ENCODE measurements at places on chromosomes 5 and 9.

DNA sequence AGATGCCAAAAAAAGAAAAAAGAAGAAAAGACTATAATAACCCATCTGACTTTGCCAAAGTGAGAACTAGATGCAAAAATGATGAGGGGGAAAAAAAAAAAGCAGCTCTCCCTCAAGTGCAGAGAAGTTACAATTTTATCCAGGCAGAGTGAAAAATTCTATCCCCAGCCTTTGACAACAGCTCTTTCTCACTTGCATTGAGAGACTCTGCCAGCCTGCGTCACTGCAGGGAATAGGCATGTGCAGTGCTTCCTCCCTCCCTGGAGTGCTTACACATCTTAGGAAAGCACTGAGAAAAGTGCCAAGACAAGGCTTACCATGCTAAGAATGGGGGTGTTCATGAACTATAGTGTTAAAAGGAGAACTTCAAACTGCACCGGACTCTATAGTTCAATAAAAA is 418.6 kb upstream of the TYRP1 start:
- DNase-seq = no peak

DNA sequence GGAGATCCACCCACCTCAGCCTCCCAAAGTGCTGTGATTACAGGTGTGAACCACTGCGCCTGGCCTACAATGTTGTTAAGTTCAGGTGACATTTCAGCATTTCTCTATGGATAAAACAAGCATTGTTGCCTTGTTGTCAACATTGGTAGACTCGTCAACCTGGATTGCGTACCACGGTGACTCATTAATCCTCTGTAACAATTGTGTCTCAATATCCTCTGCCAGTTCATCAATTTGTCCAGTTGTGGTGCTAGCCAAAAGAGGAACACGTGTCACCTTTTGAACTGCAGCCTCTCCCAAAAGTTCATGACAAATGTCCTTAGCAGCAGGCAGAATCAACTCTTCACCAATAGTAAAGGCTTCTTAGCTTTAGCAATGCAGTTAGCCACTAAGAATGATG is 46.3 kb upstream of the LARP1 start:
- DNase-seq = no peak

- DNase-seq = no peak
These were observed 45.2 kb downstream of the VAV2 start for GRCh38 chr9:133946840-133947486.

DNA sequence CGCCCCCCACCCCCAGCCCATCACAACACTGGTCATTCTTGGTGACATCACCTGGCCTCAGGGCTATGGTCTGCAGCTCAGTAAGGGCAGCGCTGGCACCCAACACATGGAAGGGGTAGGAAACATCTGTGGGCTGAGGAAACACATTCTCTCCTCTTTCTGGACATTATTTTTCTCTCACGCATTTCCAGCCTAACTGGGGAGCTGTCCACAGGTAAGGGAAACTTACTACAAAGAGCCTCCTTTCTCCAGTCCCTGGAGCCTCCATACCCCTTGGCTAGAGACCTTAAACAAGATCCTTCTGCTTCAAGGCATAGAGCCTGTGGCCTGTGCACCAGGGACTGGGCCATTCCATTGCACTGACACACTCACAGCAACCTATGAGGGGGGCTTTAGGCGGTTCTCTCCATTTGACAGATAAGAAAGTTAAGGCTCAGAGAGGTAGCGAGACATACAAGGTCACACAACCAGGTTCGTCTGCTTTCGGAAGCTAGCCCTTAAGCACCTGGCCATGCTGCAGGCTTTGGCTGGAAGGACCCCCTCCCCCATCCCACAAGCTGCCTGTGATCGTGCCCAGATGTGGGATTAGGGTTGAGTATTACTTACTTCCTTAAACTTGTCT is 40.7 kb downstream of the CXXC5 start:
- no peak for DNase-seq

DNA sequence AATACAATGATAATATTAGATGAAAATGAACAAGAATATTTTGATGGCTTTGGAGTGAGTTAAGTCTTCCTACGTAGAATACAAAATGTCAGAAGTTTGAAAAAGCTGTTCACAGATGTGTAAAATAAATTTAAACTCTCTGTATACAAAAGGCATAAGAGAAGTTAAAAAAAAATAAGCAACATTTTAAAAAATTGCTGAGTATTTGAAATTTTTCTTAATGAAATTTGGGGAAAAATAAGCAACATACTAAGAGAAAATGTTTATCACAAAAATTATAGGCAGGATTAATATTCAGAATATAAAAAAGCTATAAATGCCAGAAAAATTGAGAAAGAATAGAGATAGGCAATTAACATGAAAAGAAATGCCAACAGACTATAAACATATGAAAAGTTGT is 470.7 kb upstream of the TRPC7 start:
- no peak for DNase-seq

DNA sequence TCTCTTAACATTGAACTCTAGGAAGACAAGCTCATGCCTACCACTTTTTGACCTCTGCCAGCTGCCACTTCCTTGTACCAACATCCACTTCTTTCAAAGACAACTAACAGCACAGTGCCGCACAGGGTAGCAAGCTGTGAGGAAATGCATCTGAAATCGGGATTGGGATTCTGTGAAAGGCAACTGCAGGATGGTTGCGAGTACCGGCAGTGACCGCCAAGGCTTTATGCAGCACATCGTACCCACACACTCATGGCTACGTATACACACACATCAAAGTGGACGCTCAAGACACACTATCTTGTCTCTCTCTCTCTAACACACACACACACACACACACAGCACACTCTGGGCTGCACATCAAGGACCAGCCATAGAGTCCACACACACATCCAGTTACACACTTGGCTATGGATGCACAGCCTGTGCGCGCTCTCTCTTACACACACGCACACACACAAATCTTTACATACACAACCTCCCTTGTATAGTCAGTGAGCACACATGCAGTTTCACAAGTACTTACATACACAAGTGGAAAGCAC is 964 bp downstream of the HTR4 start:
- DNase-seq = no peak

- no peak for DNase-seq
These were observed 40.8 kb upstream of the LMNB1 start for GRCh38 chr5:126736141-126736540.

DNA sequence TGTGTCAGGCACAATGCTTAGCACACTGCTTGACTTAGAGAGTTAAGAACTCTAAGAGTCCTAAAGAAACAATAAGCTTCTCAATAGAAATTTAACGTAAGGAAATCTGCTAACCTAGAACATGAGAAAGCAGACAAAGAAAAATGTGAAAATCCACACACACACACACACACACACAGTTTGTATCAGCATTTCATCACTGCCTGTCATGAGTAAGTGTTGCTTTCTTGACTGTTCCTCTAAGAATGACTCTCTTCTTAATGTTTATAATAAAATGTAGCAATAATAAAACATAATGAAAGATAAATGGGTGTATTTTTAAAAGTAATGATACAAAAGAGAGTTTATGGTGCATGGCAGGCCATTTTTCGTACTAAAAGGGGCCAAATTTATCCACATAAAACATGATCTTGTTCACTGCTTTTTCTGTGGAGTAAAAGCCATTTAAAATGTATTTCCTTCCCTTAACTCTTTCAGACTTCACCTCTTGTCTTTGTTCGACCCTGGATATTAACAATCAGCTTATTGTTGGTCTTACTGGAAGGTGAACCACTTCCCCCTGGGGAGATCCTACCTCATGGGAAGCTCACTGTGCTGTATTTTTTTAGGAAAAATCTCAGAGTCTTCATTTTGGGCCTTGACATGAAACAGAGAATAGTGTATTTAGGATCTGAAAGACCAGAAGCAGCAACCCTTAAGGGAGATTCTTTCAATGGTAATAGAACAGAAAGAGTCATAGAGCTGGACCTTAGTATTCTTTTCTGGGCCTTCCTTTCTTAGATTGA is 107.3 kb upstream of the ANKRD55 start:
- no peak for DNase-seq

DNA sequence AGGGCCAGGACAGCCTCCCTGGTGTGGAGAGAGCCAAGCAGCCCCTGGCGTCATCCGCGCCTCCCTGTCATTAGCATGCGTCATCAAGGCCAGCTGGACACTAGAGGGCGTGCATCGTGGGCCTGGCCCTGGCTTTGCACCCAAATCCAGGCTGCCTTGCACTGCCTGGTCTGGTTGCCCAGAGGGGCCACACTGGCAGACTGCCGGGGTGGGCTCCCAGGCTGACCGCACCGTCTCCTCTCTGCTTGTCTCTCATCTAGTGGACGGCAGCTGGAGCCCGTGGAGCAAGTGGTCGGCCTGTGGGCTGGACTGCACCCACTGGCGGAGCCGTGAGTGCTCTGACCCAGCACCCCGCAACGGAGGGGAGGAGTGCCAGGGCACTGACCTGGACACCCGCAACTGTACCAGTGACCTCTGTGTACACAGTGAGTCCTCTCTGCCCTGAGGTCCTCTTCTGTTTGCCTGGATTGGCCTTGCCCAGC is 29.0 kb downstream of the HK3 start:
- DNase-seq = no peak

GRCh38 chr5:86404256-86404655 is 213.5 kb upstream of the COX7C start:
- no peak for DNase-seq

DNA sequence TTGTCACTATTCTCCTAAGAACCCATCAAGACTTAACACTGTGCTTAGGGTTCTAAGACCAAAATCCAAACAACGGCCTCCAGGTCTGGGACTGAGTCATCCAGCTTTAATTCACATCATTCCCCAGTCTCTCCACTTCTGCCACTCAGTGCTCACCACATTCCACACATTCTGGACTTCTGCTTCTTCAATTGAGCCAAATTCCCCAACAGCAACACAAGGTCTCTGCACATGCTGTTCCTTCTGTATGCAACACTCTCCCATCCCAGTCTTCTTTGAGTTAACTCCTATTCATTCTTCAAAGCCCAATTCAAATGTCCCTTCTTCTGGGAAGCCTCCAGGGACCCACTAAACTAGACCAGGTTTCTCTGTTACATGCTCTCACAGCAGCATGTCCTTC is 97.8 kb downstream of the GPR21 start:
- no peak for DNase-seq

DNA sequence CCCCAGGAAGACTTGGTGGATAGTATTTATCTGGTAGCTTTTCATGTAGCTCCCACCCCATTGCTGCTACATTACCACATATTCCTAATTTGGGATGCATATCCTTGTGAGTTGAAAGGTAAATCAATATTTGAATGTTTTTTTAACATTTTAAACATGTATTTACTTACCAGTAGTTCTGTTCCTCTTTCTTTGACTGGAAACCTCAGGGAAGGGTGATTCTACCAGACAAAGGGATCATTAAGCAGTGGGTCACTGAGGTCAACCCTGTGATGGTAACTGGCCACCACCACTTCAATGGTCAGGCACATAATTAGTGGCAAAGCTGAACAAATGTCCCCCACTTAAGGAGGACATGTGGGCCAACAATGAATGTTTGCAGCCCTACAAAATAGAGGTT is 27.2 kb upstream of the KLF9 start:
- DNase-seq = no peak

GRCh38 chr5:22488427-22488826 is 364.7 kb downstream of the CDH12 start:
- DNase-seq = no peak

- DNase-seq = no peak
These were observed 70.7 kb upstream of the RANBP6 start for GRCh38 chr9:6086006-6086655.

- no peak for DNase-seq
These were observed 812 bp downstream of the CACFD1 start for GRCh38 chr9:133460405-133461175.

DNA sequence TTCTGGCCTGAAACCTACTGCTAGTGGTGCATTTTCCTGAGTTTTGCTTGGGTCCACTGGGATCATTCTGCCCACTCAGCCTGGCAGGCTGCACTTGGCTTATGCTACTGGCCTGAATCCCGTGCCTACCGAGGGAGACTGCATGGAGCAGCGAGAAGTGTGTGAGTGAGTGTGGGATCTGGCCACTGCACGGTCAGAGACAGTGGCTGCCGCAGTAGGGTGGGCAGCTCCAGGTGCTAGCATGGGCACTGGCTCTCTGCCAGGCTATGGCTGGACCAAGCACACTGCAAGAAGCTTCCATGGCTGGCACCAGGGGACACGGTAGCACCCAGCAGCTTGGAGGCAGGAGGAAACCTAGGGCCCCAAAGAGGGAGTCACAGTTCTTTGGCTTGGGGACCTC is 1058.7 kb upstream of the ACO1 start:
- DNase-seq = no peak

DNA sequence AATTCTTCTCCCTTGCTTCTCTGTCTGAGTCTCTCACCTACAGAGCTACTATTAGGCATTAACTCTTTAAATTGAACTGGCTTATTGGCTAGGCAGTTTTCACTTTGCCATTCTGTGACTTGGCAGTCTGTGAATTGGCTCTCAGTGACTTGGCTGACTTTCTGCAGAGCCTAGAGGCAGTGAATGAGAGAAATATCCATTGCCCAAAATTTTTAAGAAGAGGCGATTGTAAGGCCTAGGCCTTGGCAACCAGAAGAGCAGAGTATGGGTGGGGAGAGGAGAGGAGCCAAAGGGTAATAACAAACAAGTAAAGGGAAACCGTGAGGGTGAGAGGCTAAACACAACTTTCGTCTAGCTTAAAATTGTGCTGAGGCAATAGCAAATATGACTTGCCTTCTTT is 176.7 kb downstream of the PRR16 start:
- DNase-seq = no peak

GRCh38 chr9:137150617-137151457 is 11.9 kb downstream of the GRIN1 start:
- peak; percentile 89 for DNase-seq

GRCh38 chr5:163489055-163489744 is 16.2 kb upstream of the MAT2B start:
- DNase-seq = no peak

- DNase-seq = no peak
These were observed 30.4 kb downstream of the SEMA5A start for GRCh38 chr5:9515436-9515835.

DNA sequence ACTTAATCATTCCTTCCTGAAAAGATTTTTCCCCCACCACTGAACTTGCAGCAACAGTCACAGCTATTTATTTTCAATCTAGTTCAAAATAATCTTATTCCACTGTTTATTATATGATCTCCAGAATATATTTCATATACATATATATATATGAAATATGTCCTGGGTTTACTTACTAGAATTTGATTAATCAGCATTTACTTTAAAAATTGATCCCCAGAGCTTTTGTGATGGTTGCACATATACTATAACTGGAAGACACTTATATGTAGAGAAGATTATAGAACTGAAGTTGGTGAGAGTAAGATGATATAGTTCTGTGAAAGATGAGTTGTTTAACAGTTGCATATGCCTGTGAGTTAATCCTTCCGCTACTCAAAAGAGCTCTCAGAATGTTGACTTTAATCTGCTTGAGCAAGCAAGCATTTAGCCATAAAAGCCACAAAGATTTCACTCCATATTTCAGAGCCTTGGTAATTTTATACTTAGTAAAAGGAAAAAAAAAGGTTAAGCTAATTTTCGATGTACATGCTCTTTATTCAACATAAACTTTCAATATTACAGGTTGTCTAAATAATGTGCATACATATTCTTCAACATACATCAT is 399.3 kb upstream of the CDH9 start:
- no peak for DNase-seq

- no peak for DNase-seq
These were observed 174.8 kb downstream of the FAM114A2 start for GRCh38 chr5:153863951-153864350.

GRCh38 chr9:84002344-84002743 is 21.7 kb downstream of the RMI1 start:
- no peak for DNase-seq

- no peak for DNase-seq
These were observed 225.9 kb downstream of the PIK3R1 start for GRCh38 chr5:68441309-68442073.
